ENCODE measurements at places on chromosomes 11 and 22.

- no peak for DNase-seq
Measured at GRCh38 chr11:1744891-1745700, 5.3 kb downstream of the IFITM10 start.

DNA sequence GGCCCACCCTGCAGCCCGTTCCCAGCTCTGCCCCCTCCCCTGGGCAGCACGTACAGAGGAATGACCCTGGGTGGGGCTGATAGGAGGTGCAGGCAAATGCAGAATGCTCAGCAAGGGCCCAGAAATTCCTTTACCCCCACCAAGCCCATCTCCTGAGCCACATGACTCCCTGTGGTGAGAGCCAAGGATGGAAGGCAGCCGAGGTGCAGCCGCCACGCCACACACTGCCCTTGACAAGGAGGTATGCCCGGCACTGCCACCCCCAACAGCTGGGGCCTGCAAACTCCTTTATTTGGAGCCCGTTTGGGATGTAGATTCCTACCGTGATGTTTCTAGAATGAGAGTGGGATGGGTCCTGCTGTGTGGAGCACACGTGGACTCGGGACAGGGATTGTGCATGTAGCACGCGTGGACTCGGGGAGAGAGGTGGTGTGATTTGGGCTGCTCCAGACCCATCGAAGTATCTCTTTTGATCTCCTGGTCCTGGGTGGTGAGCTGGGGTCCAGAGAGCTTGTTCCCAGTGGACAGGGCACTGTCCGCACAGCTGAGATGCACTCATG is 12.9 kb downstream of the GTSE1 start:
- DNase-seq, result no peak

GRCh38 chr11:95072948-95073347 is 6.2 kb downstream of the SRSF8 start:
- no peak for DNase-seq

DNA sequence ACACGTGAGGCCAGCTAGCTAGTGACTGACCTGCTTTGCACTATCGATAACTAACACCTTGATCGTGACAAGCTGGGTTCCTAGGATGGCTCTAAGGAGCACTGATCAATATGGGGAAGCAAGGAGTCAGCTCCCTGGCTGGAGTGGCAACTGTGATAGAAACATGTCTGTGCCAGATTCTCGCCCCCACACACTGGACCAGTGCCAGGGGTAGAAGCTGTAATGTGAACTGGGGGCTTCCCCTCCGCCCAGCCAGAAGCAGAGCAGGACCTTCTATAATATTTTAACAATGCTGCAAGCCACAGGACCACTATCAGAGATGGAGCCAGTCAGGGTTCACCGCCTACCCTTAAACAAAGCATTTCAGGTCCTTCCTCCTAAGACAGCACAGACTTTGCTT is 96.5 kb downstream of the DSCAML1 start:
- DNase-seq, result no peak

- no peak for DNase-seq
Measured at GRCh38 chr22:21703684-21704316, 31.8 kb downstream of the YPEL1 start.

GRCh38 chr22:22229683-22230420 is 14.7 kb upstream of the VPREB1 start:
- no peak for DNase-seq

DNA sequence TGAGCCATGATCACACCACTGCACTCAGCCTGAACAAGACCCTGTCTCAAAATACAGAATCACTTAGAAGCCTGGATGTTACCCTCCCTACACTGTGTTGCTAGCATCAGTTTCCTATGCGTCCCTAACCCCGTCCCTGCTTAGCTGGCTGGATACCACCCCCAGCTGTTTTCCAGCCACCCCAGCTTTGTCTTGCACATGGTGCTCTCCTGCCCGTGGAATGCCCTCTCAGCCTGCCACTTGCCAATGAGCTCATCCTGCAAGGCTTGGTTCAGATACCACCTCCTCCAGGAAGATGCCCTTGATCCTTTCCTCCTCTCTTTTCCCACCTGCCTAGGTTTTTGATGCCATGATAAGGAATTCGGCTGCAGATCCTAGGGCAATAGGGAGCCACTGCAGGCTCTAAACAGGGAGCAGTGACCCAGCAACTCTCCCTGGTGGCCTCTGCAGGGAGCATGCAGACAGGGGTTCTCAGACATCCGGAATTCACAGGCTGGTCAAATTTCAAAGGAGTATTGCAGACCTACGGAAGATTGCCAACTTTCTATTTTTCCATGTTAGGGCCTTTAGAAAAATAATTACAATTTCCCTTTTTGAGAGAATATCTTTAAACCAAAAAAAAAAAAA is 52.7 kb upstream of the WNT7B start:
- DNase-seq, result no peak

- DNase-seq, result no peak
Measured at GRCh38 chr11:134638796-134639430, 226.9 kb upstream of the B3GAT1 start.

DNA sequence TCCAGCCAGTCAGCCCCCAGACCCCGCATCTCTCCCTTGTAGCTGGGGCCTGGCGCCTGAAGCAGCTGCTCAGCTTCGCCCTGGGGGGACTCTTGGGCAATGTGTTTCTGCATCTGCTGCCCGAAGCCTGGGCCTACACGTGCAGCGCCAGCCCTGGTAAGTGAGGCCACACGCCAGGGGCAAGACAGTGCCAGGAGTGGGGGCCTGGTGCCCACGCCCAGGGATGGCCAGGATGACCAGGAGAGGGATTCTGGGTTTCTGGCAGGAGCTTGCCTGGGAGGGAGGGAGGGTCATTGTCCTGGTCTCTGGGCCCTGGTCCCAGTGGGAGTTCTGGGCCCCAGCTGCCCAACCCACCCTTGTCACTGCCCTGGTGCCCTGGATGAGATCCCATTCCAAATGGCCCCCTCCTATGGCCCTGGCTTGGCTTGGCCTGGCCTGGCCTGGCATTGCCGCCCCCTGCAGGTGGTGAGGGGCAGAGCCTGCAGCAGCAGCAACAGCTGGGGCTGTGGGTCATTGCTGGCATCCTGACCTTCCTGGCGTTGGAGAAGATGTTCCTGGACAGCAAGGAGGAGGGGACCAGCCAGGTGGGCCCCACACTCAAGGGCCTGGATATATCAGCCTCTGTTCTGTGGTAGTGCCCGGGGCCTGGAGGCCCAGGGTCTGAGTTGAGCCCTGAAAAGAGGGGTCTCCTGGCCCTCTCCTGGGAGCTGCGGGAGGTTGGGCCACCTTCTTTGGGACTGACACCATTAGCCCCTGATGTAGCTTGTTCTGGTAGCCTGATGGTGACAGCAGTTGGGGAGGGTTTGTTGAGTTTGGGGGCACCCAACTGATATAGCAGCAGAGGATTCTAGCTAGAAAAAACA is 3.7 kb downstream of the SLC39A13 start:
- peak; percentile 62 for DNase-seq

GRCh38 chr11:95898782-95899181 is 25.1 kb downstream of the MTMR2 start:
- no peak for DNase-seq

DNA sequence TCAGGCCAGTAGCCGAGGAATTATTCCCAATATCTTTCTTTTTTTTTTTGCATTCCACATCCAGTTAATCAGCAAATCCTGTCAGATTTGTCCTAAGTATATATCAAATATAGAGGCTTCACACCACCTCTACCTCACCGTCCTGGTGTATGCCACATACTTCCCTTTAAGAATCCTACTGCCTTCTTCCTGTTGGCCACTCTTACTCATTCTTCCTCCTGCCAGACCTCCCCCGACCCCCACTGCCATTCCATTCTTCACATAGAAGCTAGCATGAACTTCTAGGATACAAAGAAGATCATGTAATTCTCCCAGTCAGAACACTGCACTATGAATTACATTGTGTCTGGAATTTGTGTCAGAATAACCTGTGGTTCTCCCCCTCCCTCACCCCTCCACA is 89.5 kb downstream of the TRIM44 start:
- no peak for DNase-seq

DNA sequence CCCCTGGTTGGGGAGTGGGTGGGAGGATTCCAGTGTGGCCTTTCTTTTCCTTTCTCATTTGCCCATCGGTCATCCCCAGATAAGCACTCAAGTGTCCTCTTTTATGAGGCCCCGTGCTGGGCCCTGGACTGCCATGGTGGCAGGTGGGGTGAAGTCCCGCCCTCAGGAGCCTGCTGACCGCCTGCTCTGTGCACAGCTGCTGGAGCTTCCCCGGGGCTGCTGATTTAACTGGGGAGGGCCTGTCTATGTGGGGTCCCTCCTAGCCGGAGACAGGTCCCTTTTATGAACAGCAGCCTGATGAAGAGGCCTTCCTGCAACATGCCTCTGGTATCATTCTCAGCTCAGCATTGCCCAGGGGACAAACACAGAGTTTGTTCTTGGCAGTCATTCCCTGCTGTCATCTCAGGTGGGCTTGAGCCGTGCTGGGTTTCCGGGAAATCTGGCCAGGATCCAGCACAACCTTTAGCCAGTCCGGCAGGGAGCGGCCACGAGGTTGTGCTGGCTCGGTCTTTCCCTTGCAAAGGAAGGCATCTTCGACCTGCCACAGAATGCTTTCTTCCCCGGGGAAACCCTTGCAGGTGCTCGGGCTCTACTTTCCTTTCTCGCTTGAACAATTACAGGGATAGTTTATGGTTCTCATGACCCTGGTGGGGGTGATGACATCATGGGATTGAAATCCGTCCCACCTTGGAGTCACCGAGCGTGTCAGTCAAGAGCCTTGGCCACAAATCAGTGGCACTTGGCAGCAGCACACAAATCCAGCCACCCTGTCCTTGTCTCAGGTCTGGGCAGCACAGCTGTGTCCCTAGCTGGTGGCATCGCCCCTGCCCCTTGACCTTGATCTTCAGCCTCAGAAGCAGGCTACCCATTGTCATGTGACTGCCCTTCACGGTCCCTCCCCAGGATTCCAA is 20.1 kb downstream of the ST14 start:
- no peak for DNase-seq

GRCh38 chr11:117089685-117090084 is 8.5 kb downstream of the SIK3 start:
- DNase-seq, result no peak

DNA sequence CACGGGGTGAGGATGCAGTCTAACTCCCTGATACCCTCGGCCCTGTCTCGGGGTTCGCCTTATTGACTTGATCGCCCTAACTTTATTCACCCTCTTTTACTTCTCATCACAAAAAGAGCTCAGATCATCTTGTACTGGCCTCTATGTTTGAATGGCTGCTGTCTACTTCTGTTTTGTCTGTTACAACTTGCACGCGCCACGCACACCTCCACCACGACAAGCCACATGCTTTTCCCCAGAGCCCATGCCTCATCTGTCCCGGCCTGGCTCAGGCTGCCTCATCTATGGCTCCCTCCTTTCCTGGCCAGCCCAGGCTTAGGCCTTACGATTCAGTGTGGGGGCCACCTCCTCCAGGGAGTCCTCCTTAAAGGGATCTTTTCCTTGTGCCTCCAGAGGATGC is 180.9 kb downstream of the EFCAB6 start:
- DNase-seq, result no peak

DNA sequence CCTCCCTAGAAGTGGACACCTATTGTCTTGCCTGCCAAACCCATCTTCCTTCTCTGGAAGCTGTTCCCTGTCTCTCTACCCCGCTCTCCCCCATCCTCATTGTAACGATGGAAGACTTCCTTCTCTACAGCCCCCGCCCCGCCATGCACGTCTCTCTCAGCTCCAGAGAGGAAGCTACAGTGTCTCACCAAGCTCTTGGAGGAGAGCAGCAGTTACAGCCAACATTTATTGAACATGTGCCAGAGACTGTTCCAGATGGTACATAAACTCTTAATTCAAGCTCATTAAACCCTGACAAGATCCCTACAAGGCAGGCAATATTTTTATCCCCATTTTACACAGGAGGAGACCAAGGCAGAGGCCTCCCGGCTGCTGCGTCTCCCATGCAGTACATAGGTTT is 15.1 kb downstream of the MCHR1 start:
- DNase-seq, result no peak

DNA sequence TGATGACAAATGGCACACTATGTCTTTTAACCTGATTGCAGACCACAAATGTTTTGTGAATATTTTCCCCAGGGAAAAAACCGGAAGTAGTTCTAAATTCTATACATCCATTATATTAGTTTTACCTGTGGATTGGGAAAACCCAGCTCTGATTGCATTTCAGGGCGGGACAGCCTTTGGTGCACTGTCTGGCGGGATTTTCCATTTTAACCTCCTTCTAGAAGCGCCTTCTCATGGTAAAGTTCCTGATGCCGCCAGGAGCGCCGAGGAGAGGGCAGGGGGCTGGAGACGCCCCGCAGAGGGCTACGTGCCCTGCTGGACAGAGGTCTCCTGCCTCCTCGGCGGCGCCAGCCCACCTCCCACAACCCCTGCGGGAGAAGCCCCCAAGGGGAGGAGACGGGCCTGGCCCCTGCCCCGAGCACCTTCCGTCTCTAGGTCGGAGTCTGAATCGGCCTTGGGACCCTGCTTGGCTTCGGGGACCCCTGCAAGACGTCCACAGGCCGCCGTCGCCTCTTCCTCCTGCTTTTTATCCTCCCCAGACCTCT is 1.2 kb upstream of the P2RX6 start:
- no peak for DNase-seq

GRCh38 chr22:36201630-36202319 is at the start of gene APOL4:
Gene APOL4 (minus strand): TSS chr22:36201809. CDS start chr22:36201734, 75 bp downstream.
- no peak for DNase-seq
